T-helper 17 cell (primary cell): ENCODE measurements at places on chromosomes 1 and 21. TPM values are rescaled to one million over a fixed set of nuclear protein-coding genes. Genes with fewer than 3 reads are reported as not detected.

DNA sequence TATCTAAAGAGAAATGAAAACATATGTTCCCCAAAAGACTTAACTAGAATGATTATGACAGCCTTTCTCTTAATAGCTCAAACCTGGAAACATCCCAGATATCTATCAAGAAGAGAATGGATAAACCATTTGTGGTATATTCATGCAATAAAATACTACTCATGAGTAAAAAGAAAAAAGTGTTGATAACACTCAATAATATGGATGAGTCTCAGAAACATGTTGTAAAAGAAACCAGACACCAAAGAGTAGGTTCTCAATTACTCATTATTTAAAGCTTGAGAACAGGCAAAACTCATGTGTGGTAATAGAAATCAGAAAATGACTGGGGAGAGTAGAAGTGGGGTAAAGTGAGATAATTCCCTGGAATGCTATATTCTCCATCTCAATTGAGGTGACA, 154.1 kb downstream of the PHTF1 start:
- H3K4me3 ChIP-seq, result no peak overlapping the region
- no peak for DNase-seq
- peaks cover under 1% of the 10 kb centered on the region for H3K36me3 ChIP-seq
- H3K27me3 ChIP-seq, result no peaks in the 10 kb centered on the region

GRCh38 chr21:43861706-43862105, 3.3 kb upstream of the AGPAT3 start:
- no peak overlapping the region for H3K27ac ChIP-seq
- no peak for DNase-seq
- H3K36me3 ChIP-seq, result no peaks in the 10 kb centered on the region
- no peaks in the 10 kb centered on the region for H3K27me3 ChIP-seq

DNA sequence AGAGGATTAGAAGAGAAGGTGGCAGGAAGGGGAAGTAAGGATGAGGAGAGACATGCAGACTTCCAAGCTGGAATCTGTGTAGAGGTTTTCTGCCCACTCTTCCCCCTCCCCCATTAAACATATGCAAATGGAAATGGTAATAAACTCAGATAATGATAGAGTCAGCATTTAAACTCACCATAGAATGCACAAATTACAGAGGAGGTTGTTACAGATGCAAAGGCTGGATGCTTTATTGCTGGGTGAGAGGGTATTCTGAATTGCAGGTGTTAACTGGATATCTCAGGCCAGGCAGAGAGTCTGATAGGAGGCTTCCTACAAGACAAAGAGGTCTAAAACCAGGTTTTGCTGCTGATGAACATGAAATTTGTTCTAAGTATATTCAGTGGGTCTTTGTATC, 372.5 kb downstream of the SEC16B start:
- H3K27ac ChIP-seq, result no peak overlapping the region
- no peak overlapping the region for H3K4me3 ChIP-seq
- no peaks in the 10 kb centered on the region for H3K4me1 ChIP-seq
- DNase-seq, result no peak

GRCh38 chr1:24912376-24913273, 17.5 kb downstream of the RUNX3 start:
- H3K27me3 ChIP-seq, result no peaks in the 10 kb centered on the region
- peaks cover 52% of the 10 kb centered on the region for H3K4me1 ChIP-seq
- H3K27ac ChIP-seq, result peak overlapping the region; percentile 99
- peaks cover 11% of the 10 kb centered on the region for H3K36me3 ChIP-seq
- no peak for DNase-seq
- peak overlapping the region; percentile 64 for H3K4me3 ChIP-seq

DNA sequence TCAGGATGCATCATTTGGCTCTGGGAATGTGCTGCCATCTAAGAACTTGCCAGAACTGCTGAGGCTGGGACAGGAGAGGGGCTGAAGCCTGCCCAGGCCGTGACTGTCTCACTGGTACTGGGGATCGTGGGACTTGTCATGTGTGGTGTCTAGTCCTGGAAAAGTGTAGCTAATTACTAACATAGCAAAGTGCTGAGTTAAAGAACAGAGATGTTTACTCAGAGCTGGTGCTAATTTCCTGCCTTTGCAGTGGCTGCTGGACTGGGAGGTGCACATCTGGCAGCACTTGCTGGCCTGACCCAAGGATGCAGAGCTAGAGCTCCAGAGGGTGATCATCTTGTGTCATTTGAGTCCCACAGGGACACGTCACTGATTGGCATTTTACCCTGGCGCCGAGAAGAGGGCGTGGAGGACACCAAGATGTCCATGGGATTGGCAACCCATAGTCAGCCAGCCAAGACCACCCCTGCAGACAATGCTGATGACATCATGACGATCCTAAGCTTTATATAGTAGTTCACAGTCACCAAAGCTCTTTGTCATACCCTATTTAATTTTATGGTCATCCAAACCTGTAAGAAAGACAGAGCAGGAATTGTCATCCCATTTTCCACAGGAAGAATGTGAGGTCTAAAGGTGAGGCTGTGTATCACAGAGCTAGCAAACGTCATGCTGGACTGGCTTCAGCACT, 110.1 kb upstream of the SLC44A3 start:
- H3K36me3 ChIP-seq, result no peaks in the 10 kb centered on the region
- no peak overlapping the region for H3K27ac ChIP-seq
- no peaks in the 10 kb centered on the region for H3K4me1 ChIP-seq
- no peak overlapping the region for H3K4me3 ChIP-seq

DNA sequence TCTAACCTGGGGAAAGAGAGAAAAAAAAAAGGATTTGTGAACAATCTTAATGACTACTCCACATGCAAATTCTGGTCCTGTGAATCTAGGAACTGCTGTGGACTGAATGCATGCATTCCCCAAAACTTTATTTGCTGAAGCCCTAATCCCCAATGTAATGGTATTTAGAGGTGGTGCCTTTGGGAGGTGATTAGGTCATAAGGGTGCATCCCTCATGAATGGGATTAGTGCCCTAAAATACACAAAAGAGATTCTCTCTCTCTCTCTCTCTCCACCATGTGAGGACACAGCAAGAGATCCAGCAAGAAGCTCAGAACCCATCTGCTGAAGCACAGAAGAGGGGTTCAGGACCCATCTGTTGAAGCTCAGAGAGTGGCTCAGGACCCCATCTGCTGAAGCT, 26.2 kb upstream of the KIRREL1 start:
- H3K27ac ChIP-seq, result no peak overlapping the region
- H3K36me3 ChIP-seq, result no peaks in the 10 kb centered on the region
- no peak overlapping the region for H3K4me3 ChIP-seq
- DNase-seq, result no peak

GRCh38 chr1:200542162-200542561, 78.4 kb downstream of the KIF14 start:
- H3K27me3 ChIP-seq, result peaks cover 24% of the 10 kb centered on the region
- H3K36me3 ChIP-seq, result no peaks in the 10 kb centered on the region
- no peak overlapping the region for H3K27ac ChIP-seq
- DNase-seq, result no peak
- peaks cover 10% of the 10 kb centered on the region for H3K4me1 ChIP-seq

GRCh38 chr1:91997607-91998195, 32.1 kb upstream of the EPHX4 start:
- no peak overlapping the region for H3K4me3 ChIP-seq
- H3K27ac ChIP-seq, result no peak overlapping the region
- no peaks in the 10 kb centered on the region for H3K4me1 ChIP-seq
- H3K27me3 ChIP-seq, result peaks cover 9% of the 10 kb centered on the region
- no peaks in the 10 kb centered on the region for H3K36me3 ChIP-seq

GRCh38 chr1:25520446-25521061, 22.9 kb upstream of the LDLRAP1 start:
- H3K4me1 ChIP-seq, result peaks cover 7% of the 10 kb centered on the region
- no peak overlapping the region for H3K27ac ChIP-seq
- no peak overlapping the region for H3K4me3 ChIP-seq

DNA sequence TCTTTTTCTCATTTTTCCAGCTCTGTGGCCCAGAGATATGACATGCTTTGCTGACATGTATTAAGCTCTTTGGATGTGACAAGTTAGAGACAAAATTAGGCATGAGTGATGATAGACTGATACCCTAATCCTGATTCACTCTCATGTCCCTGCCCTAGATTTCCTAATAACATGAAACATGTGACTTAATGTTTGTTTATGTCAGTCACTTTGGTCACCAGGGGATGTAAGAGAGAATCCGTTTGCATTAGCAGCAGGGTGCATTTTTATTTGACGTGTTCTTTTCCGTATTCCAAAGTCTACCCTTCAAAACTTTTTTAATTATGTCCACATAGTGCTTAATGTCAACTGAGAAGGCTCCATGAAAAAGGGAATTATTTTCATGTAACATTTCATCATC, 192.4 kb downstream of the HMCN1 start:
- no peaks in the 10 kb centered on the region for H3K4me1 ChIP-seq
- H3K36me3 ChIP-seq, result no peaks in the 10 kb centered on the region
- DNase-seq, result no peak

GRCh38 chr1:92085727-92086126, 5.6 kb downstream of the BTBD8 start:
- no peak for DNase-seq
- peaks cover 8% of the 10 kb centered on the region for H3K4me1 ChIP-seq
- H3K36me3 ChIP-seq, result peaks cover 3% of the 10 kb centered on the region

DNA sequence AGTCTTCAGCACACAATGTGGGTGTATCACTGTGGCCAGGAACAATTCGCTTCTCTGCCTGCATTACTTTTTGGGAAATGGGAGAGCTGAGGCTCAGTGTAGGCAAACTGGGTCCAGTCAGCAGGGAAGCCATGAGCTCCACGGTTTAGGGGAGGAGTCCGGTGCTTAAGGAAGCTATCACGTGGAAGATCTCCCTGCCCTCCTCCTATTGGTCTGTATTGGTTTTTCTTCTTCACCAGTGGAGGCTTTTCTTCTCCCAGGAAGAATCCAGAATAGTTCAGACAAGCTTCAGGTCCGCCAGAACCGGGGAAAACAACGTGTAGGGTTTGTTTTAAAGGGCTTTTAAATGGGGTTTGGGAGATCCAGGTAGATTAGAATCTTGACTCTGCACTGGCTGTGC, 156.2 kb upstream of the CAMK1G start:
- DNase-seq, result no peak
- H3K4me3 ChIP-seq, result no peak overlapping the region
- H3K27me3 ChIP-seq, result peaks cover 84% of the 10 kb centered on the region
- no peaks in the 10 kb centered on the region for H3K36me3 ChIP-seq
- no peak overlapping the region for H3K27ac ChIP-seq

DNA sequence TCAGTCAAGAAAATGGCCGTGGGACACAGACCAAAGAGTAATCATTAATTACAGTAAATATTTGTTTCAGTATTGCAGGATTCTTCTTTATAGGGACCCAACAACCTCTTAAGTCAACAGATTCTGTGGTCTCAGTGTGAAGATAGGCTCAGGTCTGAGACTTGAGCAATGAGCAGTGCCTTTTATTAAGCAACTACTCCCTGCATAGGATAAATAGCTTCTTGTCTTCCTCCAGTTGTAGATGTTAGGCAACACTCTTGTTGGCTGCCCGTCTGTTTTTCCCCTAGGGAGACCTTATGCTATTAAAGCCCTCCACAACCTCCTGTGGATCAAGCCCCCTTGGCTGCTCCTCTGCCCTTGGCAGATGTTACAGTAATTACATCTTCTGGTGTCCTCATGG, 1.8 kb upstream of the OMA1 start:
- no peak overlapping the region for H3K27ac ChIP-seq
- DNase-seq, result no peak
- no peaks in the 10 kb centered on the region for H3K36me3 ChIP-seq
- no peak overlapping the region for H3K4me3 ChIP-seq
- H3K4me1 ChIP-seq, result peaks cover 18% of the 10 kb centered on the region
- H3K27me3 ChIP-seq, result peaks cover 20% of the 10 kb centered on the region

Gene UTS2
- 1.0 TPM for total RNA-seq
